Central memory CD4-positive, alpha-beta T cell (primary cell): ENCODE measurements at places on chromosomes 6 and 20.

DNA sequence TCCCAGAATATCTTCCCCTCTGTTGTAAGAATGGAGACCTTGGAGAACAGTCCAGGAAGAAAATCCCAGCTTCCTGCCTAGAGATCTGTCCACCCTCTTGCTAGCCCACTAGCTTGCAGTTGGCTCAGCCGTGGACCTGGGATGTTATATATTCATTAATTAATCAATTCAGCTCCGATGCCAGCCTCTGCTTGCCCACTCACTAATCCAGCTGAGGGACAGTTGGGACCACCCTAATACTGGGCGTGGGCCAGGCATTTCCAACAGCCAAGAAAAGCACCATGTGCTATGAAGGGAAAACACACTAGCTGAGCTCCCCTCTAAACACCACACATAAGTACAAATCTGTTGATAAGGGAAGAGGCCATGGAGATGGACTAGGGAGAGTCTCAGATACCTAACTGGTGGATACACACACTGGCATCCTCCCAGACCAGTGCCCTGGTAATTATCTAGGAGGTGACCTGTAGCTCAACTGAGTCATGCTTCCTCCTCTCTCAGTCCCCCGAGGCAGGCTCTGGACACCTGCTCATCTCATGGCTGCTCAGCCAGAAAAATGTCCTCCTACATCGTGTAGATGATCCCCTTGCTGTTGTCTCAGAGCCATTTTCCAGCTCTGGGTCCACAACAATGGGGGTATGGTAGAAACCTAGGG is 78.9 kb downstream of the ANKRD60 start:
- DNase-seq, result no peak

DNA sequence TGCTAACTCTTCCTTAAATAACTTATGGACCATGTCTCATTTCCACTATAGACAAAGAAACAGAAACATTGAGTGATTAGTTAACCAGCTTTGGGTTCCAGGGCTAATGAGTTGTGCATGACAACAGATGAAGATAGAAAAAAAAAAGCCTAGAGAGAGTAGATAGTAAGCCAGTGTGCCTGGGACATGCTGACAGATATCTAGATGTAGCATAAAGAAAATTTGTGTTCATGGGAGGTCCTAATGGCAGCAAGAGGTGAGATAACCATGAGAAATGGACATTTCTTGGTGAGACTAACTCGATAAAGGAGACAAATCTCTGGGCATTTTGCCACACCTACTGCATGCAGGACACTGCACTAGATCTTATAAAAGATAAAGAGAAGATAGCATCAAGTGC is 2.8 kb upstream of the BTN3A3 start:
- DNase-seq, result no peak

DNA sequence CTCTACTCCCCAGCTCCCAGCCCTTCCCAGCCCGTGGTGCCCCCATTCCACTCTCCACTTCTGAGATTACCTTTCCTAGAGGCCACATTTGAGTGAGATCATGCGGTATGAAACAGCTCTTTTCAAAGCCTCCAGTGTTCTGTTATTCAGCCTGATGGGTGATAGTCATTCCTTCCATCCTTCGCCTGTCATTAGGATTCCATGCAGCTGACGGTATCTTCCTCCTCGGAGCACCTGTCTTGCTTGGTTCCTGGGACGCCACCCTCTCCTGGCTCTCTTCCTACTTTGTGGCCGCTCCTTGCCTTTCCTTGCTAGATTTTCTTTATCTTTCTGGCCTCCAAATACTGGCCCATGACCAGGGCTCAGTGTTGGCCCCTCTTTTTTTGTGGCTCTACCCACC is 137.0 kb downstream of the ARID1B start:
- no peak for DNase-seq

DNA sequence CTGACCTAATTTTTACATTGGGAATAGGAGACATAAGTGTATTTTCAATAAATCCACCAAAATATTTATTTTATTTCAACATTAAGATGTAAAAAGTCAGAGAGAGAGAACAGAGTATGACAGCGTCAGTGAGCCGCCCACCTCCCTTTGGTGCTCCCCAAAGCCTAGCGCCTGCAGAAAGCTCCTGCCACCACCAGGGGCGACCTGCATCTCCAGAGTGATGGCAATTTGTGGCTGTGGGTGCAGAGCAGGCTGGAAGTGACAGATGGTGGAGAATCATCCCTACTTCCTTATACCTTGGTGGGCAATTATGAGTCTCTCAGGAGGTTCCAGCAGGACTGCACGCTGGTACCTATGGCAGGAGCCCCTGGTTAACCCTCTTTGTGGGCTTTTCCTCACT is 87.3 kb downstream of the PTPRT start:
- no peak for DNase-seq

GRCh38 chr6:81708113-81708699 is 44.3 kb downstream of the TENT5A start:
- no peak for DNase-seq

DNA sequence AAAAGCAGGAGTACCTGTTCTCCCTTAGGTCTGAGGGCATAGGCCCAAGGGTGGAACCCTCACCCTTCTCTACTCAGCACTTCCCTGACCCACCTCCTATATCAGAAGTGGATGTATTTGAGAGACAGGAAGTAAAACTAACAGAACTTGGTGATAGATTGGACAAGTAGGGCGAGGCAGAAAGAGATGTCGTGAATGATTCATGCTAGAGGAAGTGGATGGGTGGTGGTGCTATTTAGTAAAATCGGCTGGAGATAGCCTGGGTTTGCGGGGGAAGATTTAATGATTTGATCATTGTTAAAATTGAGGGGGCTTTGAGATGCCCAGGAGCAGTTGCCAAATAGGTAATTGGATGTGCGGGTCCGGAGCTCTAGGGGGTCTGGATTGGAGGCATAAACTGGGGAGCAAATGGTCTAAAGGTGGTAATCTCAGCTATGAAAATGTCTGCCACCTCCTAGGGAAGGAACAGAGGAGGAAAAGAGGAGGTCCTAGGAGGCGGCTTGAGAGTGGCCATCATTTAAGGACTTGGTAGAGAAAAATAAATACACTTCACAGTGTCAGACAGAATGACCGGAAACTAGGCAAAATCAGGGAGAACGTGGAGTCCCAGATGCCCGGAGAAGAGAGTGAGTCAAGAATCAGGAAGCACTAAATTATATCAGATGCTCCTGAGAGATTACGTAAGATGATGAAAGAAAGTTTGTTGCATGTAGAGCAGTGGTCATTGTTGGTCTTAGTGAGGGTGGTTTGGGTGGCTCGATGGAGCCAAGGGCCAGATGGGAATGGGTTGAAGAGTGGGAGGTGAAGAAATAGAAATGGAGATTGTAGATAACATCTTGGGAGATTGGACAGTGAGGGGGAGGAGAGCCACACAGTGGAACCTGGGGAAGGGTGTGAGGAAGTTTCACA is 142.0 kb downstream of the CEP57L1 start:
- DNase-seq, result no peak

DNA sequence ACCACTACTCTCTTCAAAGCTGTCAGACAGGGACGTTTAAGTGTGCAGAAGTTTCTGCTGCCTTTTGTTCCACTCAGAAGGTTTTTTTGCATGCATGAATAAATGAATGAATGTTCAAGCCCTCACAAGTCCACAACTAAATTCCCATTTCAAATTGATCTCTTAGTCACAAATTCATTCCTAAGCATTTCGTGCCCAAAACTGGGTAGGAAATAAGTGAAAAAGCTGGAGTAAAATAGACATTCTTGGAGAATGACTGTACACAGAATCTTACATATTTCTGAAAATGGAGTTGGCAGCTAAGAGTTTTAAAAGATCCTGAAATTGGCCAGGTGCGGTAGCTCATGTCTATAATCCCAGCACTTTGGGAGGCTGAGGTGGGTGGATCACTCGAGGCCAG is 117.6 kb downstream of the PERP start:
- DNase-seq, result no peak

- no peak for DNase-seq
Observed at GRCh38 chr6:46733341-46733801, 1.8 kb downstream of the PLA2G7 start.

- DNase-seq, result no peak
Observed at GRCh38 chr6:142568857-142569597, 267.2 kb downstream of the ADGRG6 start.

- DNase-seq, result no peak
Observed at GRCh38 chr20:61454053-61454452, 202.0 kb downstream of the CDH4 start.

GRCh38 chr6:26284537-26285142 is 80.4 kb upstream of the BTN3A2 start:
- DNase-seq, result peak; percentile 56

- DNase-seq, result no peak
Observed at GRCh38 chr6:93417421-93418013, 1.8 kb downstream of the EPHA7 start.

DNA sequence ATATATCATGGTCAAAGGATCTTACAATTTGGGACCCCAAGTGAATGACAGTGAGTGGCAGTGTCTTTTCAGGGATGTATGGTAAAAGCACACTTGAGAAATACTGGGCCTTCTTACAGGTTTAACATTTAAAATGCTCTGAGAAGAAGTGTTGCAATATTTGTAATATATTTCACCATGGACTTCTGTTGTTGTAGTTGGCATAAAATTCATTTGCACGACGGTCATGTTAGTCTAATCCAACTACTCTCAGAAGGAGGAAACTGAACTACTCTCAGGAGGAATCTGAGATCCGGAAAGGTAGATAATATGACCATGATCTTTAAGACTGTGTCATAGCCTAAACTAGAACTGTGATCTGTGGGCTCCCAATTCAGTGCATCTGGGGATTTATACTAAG is 700.1 kb downstream of the HDGFL1 start:
- DNase-seq, result no peak

GRCh38 chr20:2544211-2544610 is 7.8 kb downstream of the TMC2 start:
- DNase-seq, result no peak

DNA sequence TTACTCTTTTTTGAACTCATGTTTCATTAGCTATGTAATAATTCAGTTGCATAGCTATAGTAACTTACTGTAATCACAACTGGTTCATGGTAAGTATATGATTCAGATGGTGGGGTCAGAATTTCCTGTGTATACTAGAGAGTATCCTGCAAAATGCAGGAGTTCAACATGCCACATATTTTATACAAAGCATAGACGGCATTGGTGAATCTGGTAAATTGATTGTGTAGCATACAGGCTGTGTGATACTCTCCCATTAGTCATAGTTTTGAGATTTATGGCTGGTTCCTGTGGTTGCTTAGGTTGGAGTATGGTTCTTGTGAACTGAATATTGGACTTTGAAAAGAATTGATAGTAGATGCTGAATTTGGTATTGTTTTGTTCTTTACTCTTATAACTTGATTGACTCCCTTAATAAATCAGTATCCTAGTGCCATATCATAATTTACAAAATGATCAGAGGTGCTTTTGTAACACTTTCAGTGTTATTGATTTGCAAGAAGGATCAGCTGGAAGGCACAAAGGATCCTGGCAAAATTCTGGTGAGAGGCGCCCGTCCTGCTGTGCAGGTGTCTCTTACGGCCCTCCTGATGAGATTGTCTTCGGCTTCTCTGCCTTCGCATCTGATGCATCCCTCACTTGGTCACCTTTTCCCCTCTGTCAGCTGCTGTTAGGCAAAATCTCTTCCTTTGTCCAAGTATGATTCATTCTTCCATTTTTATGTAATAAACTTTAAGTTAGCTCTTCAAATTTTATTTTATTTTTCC is 22.6 kb downstream of the SNX9 start:
- no peak for DNase-seq

DNA sequence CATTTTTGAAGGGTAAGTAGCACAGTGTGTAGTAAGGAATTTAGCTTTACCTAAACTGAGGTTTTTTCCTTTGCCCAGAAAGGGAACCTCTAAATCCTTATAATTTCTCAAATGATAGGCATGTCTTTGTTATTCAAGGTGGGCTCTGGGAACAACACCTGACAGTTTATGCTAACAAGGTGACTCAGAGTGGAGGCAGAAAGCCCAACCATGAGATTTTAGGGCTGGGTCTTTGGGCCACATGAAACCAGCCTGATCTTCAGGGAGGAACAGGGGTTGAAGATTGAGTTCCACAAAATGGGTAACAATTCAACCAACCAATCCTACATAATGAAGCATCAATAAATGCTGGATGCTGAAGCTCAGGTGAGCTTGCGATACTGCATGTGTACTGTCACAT is 46.6 kb downstream of the PRSS35 start:
- DNase-seq, result no peak

DNA sequence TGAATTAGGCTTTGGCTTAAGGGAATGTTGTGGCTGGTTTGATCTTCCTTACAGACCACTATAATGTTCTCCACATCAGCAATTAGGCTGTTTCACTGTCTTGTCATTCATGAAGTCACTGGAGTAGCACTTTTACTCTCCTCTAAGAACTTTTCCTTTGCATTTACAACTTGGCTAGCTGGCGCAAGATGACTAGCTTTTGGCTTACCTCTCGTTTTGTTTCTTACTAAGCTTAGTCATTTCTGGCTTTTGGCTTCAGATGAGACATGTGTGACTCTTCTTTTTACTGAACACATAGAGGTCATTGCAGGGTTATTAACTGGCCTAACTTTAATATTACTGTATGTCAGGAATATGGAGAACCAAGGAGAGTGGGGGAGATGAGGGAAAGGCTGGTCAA is 143.2 kb downstream of the PTCHD4 start:
- DNase-seq, result no peak

DNA sequence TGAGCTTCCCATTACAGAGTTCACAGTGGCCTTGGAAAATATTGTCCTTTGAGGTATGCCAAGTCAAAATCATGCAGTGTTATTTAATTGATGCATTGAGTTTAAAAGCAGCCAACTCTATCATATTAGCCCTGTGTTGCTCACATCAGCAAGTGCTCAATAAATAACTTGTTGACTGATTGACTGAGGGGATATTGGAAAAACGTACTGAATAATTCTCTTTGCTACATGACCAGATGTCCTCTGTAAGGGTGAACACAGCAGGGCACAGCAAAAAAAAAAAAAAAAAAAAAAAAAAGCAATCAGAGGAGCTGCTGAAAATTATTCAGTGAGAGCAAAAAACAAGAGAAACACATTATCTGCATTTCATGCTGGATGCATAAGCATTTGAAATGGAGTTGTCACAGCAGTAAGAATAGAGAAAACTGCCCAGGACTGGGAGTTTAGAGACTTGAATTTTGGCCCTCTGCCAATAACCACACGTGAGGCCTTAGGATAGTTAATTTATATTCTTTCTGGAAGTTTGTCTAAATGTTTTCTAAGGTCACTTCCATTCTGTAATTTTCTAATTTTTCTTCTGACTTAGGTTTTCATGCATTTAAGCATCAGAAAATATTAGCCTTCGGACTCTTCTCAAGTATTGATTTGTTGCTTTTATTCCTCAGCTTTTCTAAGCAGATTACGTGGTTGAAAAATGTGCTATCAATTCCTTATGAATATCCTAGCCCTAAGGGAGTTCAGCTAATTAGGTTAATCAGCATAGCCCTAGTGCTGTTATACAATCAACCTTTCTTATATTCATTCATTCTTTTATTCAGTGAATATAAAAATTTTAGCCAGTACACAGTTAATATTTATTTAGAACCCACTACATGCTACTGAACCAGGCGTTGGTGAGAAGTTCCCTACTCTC is 246.8 kb upstream of the STXBP5 start:
- DNase-seq, result no peak

GRCh38 chr20:56995149-56995548 is 271.3 kb downstream of the BMP7 start:
- DNase-seq, result no peak

- DNase-seq, result no peak
Observed at GRCh38 chr20:54056762-54057639, 13.4 kb downstream of the BCAS1 start.
